Stimulated activated CD4-positive, alpha-beta T cell treated with anti-CD3 and anti-CD28 coated beads, Interleukin-1b, Interleukin-23, amount 100 ng/mL, for 1 hour (primary cell): ENCODE measurements at places on chromosomes 12 and 14.

- DNase-seq, result no peak
Measured at GRCh38 chr14:65151609-65151956, 49.3 kb upstream of the MAX start.

GRCh38 chr14:24941719-24942118 is 108.2 kb downstream of the STXBP6 start:
- no peak for DNase-seq

- no peak for DNase-seq
Measured at GRCh38 chr14:96164861-96165490, 39.7 kb upstream of the BDKRB2 start.

GRCh38 chr12:130862161-130862560 is 9.7 kb upstream of the RAN start:
- no peak for DNase-seq

- DNase-seq, result no peak
Measured at GRCh38 chr12:72035625-72036024, 97.0 kb downstream of the TPH2 start.

GRCh38 chr14:76473481-76474263 is 97.7 kb downstream of the ESRRB start:
- no peak for DNase-seq

DNA sequence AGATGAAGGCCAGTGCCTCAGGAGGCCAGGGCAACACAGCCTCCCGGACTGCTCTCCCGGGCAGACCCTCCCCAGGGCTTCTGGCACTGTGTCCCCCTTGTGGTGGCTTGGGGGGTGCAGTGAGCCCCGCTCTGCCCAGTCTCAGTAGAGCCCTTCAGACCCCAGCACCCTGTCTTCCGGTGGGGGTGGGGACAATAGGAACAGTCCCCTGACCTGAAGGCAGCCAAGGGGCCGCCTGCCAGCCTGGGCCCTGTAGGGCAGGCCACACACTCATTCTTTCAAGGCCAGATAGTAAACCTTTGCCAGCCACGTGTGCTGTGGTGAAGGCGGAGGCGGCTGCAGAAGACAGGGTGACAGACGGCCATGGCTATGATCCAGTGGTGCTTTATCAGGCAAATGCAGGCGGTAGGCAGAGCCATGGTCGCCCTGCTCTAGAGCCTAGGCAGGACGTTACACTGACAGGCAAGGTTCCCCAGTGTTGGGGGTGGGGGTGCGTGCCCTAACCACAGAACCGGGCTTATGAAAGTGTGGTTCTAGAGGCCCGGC is 15.0 kb downstream of the ZFYVE21 start:
- DNase-seq, result no peak

GRCh38 chr12:133221241-133221640 is 14.4 kb downstream of the ANHX start:
- no peak for DNase-seq

DNA sequence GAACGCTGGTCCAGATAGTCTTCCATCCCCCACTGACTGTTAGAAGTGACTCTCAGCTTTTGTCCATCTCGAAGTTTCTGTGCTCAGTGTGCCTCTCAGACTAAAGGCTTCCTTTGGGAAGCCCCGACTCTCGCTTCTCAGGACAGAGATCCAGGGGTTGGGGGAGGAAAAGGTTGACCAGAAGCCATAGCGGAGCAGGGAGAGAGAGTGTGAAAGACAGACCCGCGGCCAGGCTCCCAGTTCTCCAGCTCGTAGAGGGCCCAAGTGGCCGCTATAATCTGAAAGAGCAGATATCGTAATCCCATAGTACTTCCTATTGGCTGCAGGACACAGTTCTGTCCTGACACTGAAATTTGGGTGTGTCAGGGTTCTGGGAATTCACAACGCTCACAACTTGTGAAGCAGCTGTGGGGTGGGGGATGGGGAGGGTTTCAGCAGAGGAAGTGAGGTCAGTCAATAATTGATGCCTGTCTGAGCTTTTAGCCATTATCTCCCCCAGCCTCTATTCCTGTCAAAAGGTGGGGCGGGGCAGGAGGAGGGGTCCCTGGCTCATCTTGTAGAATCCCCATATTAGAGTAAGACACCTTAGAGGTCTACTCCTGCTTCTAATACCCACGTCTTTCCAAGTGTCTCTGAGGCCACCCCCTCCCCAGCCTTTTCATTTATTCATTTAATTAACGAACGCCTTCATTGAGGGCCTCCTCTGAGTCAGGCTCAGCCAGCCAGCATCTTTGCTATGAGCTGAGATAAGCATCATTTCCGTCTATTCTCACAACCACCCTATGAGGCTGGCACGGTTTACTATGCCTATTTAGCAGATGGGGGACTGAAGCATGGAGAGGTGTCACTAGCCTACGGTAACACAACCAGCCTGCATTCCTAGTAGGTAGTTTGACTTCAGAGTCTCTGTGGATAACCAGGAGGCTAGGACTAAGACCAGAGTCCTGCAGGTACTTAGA is 1.6 kb upstream of the ACVRL1 start:
- DNase-seq, result no peak

- DNase-seq, result no peak
Measured at GRCh38 chr12:11651381-11651780, 1.9 kb downstream of the ETV6 start.
